ENCODE measurements at places on chromosomes 6 and 20.

GRCh38 chr6:74479420-74479819, 726.4 kb downstream of the COL12A1 start:
- no peak for DNase-seq

- no peak for DNase-seq
Observed at GRCh38 chr20:50577175-50578018, 67.2 kb downstream of the PTPN1 start.

DNA sequence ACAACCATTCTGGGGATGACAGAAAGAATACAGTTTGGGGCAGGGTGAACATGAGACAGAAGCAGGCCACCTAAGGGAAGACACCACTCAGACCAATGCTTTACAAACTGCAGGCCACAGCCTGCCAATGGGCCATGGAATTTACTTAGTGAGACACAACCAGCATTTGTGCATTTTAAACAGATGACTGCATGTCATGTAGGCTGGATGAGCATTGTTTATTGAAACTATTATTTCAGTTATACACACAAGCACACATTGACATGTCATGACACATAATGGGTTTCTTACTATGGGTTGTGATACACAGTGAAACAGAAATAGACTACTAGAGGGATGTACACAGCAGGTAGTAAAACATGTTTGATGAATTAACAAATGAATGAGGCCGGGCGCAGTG, 8.0 kb downstream of the PGM3 start:
- no peak for DNase-seq

- DNase-seq: no peak
Observed at GRCh38 chr6:75171567-75171966, 34.3 kb downstream of the COL12A1 start.

GRCh38 chr20:40009542-40009941, 679.5 kb downstream of the MAFB start:
- no peak for DNase-seq

- DNase-seq: no peak
Observed at GRCh38 chr6:32685603-32686002, 19.1 kb upstream of the HLA-DQB1 start.

DNA sequence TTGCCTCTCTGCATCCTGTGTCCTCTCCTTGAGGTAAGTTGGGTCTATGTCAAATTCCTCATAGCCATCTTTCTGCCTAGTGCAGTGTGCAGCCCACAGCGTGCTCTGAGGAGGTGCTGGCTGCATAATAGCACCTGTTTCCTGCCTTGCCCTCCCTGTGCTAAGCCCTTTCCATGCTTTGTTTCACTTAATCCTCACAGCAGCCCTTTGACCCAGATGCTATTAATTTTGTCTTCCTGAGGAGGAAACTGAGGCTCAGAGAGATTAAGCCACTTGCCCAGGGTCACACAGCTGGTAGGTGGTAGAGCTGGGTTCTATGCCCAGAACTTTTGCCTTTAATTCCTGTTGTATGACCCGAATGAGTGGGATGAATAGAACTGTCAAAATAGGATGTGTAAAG, 13.5 kb downstream of the FAM83D start:
- no peak for DNase-seq

DNA sequence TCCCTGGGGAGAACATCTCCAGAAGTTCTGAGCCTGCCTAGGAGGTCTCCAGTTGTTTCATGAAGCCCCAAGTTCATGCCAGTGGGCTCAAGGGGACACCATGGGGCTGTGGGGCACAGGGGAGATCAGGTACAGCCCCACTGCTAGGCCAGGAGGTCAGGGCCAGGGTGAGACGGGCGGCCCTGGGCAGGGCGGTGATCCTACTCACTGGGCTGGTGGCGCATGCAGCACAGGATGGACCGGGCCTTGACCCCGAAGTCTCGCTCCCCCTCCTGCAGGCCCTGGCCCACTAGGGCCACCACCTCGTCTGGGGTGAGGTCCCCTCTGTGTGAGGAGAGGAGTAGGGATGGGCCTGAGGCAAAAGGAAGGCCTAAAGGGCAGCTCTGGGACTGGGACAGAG, 26.1 kb downstream of the ADA start:
- DNase-seq: no peak

- no peak for DNase-seq
Observed at GRCh38 chr20:50725724-50726005, 5.7 kb upstream of the PARD6B start.

GRCh38 chr6:15409301-15410125, 163.6 kb downstream of the JARID2 start:
- DNase-seq: no peak

DNA sequence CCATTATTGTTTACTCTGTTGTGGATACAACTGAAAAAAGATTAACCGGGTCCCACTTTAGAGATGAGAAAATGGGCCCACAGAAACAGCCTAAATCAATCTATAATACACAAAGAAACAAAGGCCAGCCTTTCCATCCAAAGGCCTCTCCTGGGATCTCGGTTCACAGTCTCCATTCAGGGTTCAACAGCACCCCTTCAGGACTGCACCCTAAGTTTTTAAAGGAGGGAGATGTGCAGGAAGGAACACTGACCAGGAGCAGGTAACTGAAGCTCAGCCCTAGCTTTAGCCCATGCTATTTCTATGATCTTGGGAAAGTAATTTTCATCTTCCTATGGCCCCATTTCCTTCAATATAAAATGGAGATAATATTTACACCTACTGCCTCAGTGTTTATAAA, 147.7 kb downstream of the BTBD9 start:
- DNase-seq: no peak

GRCh38 chr20:61300709-61301108, 48.6 kb downstream of the CDH4 start:
- no peak for DNase-seq

DNA sequence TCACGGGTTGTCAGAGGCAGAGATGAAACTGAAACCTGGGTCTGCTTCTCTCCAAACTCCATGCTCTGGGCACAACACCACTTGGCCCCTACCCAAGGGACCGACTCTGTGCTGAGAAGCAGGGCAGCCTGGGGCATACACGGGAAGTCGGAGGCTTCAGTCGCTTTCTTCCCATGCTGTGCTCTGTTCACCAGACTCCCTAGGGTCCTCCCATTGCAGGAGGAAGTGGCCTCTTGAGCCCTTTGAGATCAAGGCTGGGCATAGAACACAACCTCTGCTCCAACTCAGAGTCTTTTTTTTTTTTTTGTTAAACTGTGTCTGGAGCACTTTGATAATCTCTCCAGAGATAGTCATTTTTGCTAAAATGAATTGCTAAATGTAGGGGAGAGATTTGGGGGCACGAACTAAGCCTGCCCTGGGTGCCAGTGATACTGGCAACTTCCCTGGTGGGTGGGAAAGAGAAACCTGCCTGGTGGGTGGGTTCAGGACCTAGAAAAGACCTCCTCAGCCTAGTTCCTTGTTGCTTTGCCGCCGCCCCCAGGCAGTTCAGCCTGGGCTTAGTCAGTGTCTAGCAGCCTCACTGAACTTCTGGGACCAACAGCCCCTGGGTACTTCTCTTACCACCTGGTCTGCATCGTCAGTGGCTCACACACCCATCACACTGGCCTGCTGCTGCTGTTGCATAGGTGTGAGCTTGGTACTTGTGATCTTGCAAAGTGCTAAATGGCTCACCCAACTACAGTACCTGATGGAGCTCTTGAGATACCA, 62.0 kb downstream of the PPP1R14C start:
- no peak for DNase-seq

- DNase-seq: no peak
Observed at GRCh38 chr6:77074037-77074713, 389.1 kb downstream of the HTR1B start.

- DNase-seq: no peak
Observed at GRCh38 chr6:148323344-148323743, 19.3 kb upstream of the SASH1 start.

DNA sequence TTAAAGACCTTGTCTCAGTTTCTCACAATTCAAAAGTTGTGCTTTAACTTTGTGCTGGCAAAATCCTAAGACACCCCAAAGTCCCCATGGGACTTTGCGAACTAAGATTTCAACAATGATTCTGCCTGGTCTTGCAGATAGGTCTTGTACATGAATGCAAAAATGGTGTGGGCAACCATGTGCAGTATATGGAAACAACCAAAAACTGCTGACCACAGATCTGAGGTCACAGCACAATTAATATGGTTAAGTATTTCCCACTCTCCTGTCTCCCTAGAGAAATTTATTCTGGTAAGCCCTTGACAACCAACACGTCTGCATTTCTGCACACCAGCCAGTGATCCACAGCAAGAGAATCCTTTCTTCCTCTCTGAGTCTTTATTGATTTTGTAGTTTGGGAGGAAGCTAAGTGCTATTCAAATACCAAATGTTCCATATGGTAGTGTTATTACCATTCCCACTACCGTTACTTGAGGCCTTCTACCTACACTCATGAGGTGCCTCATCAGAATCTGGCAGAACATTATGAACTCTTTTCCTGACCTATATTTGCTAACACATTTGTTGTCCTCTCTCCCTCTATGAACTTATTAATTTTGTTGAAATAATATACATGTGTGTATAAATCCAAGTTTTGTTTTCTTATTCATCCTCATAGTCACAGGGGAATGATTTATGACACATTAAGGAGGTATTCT, 178.7 kb downstream of the ATXN1 start:
- no peak for DNase-seq

DNA sequence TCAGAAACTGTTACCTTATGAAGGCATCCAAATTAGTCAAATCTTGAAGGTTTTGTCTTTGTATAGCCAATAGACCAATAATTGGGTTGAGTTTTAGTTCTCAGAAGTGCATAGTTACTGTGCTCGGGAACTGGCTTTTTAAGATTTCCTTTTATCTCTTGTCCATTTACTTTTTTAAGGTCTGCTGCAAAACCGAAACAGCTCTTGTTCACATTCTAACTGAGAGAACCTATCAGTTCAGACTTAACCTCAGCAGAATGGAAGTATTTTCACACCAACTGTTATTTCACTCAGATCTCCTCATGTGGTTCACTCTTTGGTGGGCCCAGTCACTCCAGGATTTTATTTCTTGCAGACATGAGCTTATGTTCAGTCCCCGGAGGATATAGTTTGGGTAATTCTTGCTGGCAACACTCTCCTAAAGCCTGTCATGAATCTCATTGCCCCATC, 55.5 kb downstream of the TPBG start:
- DNase-seq: no peak

DNA sequence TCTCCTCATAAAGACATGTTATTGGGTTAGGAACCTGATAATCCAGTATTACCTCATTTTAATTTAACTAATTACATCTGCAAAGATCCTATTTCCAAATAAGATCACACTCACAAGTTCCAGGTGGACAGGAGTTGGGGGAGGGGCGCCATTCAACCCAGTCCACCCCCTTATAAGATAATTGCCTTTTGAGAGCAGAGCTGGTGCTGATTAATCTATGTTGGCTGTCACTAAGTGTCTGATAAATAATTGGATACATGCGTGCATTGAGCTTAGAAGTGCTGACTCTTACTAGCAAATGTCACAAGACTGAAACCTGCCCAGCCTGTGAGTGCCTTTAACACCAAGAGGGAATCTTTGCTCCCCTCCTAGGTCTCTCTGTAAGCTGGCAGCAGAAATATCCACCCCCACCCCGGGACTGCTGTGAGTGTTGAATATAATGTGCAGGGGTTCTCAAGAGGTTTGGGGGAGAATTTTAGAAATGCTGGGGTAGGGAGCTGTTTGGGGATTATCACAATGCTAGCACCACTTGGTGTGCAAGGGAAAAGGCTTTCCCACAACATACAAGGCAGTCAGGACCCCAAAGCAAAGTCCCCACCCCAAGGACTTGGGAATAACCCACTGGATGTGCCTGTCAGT, 87.5 kb downstream of the ANKRD60 start:
- no peak for DNase-seq

DNA sequence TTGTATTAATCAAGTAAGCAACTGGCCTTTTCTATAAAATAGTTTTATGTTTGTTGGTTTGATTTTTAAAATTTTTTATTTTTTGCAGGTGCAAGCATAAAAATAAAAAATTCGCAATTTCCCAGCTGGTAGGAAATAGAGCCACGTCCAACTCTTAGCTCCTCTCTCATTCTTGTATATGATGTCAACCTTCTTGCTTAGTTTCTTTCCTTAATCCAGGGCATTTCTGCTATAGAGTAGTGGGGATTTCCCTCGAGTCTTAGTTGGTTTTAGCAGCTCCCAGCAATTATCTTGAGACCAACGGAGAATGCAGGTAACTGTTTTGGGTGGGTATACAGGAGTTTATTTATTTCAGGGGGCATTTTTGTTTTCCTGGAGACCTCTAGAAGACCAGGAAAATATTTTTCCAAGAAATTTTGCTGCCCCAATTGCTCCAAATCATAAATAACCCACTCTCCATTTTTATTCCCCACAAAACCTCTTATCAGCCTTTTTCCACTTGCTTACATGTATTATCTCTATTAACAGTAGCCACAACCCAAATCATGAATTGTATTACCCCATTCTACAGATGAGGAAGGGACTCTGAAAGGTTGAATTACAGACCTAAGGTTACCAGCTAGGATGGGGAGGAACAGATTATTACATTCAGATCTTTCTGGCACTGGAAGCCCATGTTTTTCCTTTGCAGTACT, 18.4 kb downstream of the PHACTR2 start:
- DNase-seq: no peak

- no peak for DNase-seq
Observed at GRCh38 chr20:37303637-37304036, 14.2 kb downstream of the MANBAL start.

DNA sequence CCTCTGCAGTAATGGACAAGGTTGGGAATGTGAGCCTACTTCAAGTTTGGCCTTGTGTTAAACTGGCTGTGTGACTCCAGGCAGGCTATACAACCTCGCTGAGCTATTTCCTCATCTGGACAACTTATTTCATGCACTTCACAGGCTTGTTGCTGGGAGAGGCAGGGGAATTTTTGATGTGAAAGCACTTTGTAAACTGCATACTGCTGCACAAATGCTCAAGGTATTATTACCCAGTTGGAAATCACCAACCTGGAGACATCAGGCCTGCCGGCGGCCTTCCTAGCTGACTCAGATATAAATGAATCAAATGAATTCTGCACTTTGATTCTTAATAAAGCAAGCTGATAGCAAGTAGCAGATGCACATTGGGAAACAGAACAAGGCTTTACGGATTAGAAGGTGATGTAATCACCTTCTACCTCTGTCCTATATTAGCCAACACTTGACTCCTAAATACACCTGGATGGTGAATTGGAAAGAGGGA, 10.1 kb downstream of the JARID2 start:
- no peak for DNase-seq

- DNase-seq: peak; percentile 13
Observed at GRCh38 chr6:116370760-116371119, at the start of gene DSE. Gene DSE, plus strand, starts transcription at chr6:116370947. Its CDS starts 28,304 bp downstream, at chr6:116399251.

GRCh38 chr6:106025655-106026054, 60.5 kb upstream of the PRDM1 start:
- DNase-seq: no peak

- no peak for DNase-seq
Observed at GRCh38 chr6:46513533-46513932, 22.3 kb upstream of the RCAN2 start.

GRCh38 chr6:139713900-139714506, 339.6 kb upstream of the CITED2 start:
- no peak for DNase-seq

- DNase-seq: no peak
Observed at GRCh38 chr6:130389142-130389541, 23.3 kb downstream of the TMEM200A start.

All from cortex of kidney (tissue), 1 donor.